H9 (cell line): ENCODE measurements at places on chromosomes 7 and 10. TPM values are rescaled to one million over a fixed set of nuclear protein-coding genes. Genes with fewer than 3 reads are reported as not detected.
A peak's percentile ranks its signal among the peaks of the same experiment; 100 is the strongest.

DNA sequence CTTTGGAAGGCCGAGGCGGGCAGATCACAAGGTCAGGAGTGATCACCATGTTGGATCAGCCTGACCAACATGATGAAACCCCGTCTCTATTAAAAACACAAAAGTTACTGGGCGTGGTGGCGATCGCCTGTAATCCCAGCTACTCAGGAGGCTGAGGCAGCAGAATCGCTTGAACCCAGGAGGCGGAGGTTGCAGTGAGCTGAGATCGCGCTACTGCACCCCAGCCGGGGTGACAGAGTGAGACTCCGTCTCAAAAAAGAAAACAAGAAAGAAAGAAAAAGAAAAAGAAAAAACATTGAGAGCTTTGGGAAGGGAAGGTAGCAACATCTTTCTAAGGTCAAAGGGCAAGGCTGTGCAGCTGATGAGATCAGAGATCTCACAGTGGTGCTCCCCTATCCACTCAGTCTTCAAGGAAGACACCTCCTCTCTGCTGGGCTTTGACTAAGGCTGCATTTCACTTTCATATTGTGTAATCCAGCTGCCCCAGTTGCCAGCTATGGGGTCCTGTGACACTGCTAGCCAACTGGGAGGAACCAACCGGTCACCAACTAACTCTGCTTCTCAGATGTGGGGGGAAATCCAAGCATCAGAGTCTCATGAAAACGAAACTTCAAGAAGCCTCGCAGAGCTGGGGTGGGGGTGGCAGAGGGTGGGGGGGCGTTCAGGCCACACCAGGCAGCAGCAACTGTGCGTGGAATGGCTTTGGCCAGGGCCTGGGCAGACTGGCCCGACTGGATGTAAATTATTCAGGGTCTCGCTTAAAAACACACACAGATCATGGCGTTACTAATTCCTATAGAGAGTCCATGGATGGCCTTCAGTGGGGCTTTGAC is 1.5 kb downstream of the IL15RA start:
- peak overlapping the region; percentile 90 for H3K4me3 ChIP-seq
- H3K36me3 ChIP-seq: peaks cover 2% of the 10 kb centered on the region; the same call in 2 of the 3 replicates
- H3K27ac ChIP-seq: no peak overlapping the region
- peaks cover 10% of the 10 kb centered on the region; the same call in 1 of the 2 replicates for H3K27me3 ChIP-seq

LBX1 gene
- not detected in 2 replicates for total RNA-seq

DNA sequence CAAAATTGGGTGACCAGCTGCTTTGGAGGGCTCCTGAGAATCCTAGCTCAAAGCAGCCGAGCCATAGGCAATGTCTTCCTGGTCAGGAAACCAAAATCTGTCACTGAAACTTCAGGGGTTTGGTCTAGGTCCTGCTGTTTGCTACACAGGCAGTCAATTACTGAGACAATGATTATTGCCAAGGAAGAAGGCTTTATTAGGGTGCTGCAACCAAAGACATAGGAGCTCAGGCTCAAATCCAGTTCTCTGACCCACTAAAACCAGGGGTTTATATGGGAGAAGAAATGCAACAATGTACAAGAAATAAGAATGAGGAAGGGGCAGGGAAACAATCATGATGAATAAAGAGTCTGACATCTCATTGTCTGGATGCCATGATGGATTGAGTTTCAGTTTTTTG is 410.3 kb upstream of the ZWINT start:
- H3K4me1 ChIP-seq: no peaks in the 10 kb centered on the region
- no peak overlapping the region for H3K27ac ChIP-seq
- H3K36me3 ChIP-seq: peaks cover 4% of the 10 kb centered on the region; the same call in 2 of the 3 replicates
- H3K4me3 ChIP-seq: no peak overlapping the region
- DNase-seq: no peak

DNA sequence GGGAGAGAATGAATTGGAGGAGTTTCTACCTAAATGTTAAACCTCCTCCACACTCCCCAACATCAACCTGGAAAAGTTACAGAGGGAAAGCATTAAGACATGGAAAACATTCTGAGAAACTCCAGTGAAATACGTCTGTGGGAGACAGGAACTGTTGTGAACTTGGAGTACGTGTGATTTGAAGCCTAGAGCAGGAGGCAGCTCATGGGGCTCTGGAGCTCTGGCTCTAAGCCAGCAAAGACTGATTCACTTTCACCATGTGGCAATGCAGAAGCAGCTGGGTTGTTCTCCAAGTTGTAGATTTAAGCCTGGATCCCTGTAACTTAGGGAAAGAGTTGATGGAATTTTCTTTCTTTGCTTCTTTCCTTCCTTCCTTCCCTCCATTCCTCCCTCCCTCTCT is 503.2 kb downstream of the NRG3 start:
- H3K4me3 ChIP-seq: no peak overlapping the region
- no peak overlapping the region for H3K27ac ChIP-seq
- no peaks in the 10 kb centered on the region for H3K27me3 ChIP-seq
- no peaks in the 10 kb centered on the region for H3K4me1 ChIP-seq
- DNase-seq: no peak

MMP21 gene
- not detected in 2 replicates for total RNA-seq

GPNMB gene
- total RNA-seq: 1.2 TPM in 2 replicates

- H3K27me3 ChIP-seq: no peaks in the 10 kb centered on the region
- H3K27ac ChIP-seq: no peak overlapping the region
- H3K4me3 ChIP-seq: no peak overlapping the region
- no peaks in the 10 kb centered on the region for H3K4me1 ChIP-seq
- DNase-seq: no peak
Observed at GRCh38 chr10:31087851-31088250, 56.2 kb upstream of the ZNF438 start.
